Activated CD8-positive, alpha-beta memory T cell treated with anti-CD3 and anti-CD28 coated beads for 36 hours (primary cell): ENCODE measurements at places on chromosomes 2 and 18. TPM values are rescaled to one million over a fixed set of nuclear protein-coding genes. Genes with fewer than 3 reads are reported as not detected.

DSC3 gene
- 0.04 TPM for total RNA-seq

SRD5A2 gene
- 0.04 TPM for total RNA-seq

ALLC gene
- not detected for total RNA-seq

TMBIM1 gene
- 82.9 TPM for total RNA-seq

PLEKHH2 gene
- 0.50 TPM for total RNA-seq

EPG5 gene
- 14.7 TPM for total RNA-seq

TSGA10 gene
- 7.1 TPM for total RNA-seq

CCDC74B gene
- total RNA-seq: 1.1 TPM
